ENCODE measurements at places on chromosomes 1 and 21.

DNA sequence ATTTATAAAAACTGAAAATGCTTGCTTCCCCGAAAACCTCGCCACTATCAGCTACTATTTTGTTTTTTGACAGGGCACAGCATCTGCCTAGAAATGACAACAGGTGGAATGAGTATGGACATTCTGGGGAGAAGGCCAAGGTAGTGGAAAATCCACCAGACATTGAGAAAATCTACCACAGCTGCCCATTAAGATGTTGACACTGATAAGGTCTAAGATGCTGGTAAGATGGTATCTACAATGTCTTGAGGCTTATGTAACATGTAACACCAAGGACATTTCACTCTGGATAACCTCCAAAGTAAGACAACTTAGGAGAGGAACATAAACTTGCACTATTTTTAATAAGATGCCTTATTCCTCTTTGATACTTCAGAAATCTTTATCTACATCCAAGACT is 374.2 kb downstream of the PTBP2 start:
- no peak for DNase-seq

DNA sequence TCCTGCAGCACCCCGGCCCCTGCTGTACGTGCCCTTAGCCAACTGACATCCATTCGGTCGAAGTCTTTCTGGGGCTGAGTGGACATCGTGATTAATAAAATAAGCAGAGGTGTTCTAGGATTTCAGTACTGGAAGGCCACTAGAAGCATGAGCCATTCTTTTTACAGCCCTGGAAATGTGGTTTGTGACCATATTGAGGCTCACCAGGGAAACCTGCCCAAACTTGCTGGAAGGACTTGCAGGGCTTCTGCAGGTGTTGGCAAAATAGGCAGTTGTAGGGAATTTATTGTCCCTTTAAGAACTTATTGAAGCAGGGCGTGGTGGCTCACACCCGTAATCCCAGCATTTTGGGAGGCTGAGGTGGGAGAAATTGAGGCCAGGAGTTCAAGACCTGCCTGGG is 80.8 kb downstream of the DOP1B start:
- no peak for DNase-seq

GRCh38 chr1:204835737-204836136 is 34.9 kb upstream of the NFASC start:
- no peak for DNase-seq

DNA sequence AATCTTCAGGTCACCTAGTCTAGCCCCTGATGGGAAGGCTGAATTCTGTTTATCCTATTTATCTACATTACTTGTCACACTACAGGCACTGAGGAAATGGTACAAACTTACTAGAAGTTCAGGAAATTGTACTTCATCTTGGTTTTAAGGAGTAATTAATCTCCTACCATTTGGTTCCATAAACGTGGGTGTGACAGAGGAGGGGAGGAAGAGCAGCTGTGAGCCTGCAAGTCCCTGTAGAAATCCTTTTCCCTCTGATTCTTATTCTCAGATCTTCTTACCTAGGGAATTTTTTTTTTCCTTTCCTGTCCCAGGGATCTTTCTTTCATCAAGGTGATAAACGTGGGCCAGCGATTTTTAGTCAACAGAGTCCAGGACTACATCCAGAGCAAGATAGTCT is 14.1 kb downstream of the PFKFB2 start:
- DNase-seq = no peak

DNA sequence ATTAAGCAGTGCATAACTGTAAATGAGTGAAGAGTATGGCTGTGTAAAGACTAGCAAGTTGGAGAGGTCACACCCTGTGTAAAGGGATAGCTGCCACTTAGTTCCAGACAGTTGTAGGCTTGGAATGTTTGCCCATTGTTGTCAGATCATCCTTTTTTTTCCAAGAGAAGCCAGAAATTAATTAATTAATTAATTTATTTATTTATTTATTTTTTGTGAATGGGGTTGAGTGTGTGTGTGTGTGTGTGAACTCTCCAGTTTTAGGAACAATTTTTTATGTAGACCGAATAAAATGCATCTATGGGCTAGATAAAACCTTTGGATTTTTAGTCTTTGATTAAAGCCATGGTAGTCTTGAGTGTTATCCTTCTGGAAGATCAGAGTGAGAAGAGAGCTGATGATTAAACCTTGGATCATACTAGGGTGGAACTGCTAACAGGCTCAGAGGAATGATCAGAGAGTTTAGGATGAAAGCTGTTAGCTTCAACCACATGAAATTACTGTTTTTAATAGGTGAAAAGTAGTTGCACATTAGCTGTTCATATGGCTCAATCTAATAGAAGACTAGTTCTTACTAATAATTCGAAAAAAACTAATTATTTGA is 58.4 kb downstream of the OSBPL9 start:
- no peak for DNase-seq

DNA sequence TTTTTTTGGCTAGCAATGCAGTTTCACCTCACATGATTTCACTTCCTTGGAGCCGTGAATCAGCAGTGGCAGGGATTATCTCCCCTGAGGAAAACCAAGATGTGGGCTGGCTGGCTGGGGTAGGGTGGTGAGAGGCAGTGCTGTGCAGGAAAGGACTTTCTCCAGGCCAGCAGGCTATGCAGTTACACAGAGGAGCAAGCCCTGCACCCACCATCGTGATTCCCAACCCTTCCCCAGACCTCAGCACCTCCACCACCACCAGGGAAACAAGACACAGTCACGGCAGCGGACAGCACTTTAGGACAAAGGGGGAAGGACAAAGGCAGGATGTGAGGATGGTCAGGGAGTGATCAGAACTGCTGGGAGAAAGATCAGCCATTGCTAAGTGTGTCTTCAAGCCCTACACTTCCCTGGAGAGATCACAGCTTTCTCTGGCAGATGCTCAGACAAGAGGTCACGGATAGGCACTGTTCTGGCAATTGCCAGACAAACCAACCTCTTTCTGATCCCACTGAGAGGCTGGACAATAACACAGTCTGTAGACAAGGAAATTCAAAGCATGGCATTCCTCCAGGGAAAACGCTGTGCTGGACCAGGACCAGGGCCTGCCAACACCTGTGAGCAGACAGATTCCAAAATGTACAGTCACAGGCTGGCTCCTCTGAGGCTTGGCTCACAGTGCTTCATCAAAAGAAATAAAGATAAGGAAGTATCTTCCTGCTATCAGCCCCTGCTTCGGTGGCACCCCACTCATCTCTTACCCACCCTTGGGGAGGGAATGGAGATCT is 509.4 kb downstream of the SMYD3 start:
- DNase-seq = peak; percentile 19

GRCh38 chr1:29998686-29999085 is 724.7 kb downstream of the MATN1 start:
- no peak for DNase-seq

DNA sequence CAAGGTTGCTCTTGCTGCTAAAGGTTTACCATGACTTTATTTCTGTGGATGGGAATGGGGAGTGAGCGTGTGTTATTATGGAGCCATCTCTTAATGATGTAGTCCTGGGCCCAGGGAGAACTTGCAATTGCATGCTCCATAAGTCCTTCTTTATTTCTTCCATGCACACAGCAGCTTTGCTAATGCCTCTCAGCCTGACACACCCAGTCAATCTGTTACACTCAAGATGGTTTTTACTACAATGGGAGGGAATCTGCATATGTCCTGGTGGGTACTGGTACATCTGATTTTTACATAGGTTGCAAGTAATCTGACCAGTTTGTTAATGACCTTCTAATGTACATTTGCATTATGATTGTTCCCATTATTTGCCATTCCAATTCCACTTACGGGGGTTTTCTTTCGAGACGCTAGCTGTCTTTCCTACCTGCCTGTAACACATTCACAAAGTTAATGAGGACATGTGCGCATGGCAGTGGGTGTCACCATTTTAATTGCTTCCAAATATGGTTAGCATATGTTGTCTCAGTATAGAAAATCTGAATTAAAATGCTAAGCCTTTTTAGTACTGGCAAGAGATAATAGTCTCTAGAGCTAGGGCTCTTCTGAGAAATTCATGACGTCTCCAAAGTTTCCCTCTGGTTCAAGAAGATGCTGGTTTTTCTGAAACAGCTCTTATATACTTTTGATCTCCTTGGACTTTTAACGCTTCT is 188.2 kb downstream of the GRIK1 start:
- no peak for DNase-seq

- no peak for DNase-seq
Measured at GRCh38 chr1:180997843-180998504, 24.7 kb downstream of the STX6 start.

DNA sequence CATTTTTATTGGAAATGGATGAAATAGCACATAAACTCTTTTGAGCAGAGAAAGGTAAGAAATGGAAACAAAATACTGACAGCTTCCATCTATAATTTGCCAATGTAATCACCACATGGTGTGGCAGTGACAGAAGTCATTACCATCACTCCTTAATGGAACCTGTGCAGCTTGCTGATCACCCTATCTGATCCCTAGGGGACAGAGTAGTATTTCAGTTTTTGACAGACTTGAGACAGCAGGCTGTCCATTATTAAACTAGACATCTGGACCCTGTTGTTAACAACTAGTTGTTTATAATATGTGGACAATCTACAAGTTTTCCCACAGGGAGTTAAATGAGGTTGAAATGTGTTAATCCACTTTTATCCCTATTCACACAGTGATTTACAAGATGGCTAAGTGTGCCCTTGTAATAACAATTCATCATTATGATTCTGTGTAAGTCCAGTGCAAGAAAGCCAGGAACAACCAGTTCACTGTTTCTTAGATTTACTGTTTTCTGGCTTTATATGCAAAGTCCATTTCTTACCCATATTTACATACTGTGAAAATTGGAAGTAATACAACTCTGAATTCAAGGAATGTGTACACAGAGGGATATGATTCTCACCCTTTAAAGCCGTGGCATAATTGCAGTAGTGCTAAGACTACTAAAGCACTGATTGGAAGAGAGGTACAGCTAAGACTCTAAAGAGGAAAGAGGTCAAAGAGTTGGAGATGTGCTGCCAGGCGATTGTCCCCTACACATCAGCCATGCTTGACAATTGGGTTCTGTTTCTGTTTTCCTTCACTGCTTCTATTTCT is 9.1 kb downstream of the KCNT2 start:
- no peak for DNase-seq

- DNase-seq = no peak
Measured at GRCh38 chr1:117047271-117047670, 12.9 kb upstream of the TTF2 start.

- no peak for DNase-seq
Measured at GRCh38 chr1:22739648-22740385, 29.2 kb downstream of the EPHB2 start.

DNA sequence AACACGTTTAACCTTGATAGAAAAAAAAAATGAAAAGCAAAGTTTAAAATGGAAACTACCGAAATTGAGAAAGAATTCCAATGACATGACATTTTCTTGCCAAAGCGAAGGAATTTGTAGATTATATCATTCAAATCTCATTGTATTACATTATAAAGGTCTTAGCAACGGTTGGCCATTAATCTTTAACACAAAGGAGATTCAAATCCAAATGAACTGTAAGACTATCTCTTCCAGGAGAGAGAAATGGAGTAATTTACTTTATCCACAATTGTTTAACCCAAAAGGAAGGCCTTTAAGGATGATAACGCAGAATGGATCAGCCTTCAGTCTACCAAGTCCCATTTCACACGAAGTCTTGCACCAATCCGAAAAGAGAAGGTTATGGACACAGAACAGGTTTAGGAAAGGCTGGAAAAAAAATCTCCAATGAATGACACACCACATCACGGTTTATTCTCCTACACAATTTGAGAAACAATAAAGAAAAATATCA is 1.5 kb downstream of the ENAH start:
- DNase-seq = peak; percentile 65

DNA sequence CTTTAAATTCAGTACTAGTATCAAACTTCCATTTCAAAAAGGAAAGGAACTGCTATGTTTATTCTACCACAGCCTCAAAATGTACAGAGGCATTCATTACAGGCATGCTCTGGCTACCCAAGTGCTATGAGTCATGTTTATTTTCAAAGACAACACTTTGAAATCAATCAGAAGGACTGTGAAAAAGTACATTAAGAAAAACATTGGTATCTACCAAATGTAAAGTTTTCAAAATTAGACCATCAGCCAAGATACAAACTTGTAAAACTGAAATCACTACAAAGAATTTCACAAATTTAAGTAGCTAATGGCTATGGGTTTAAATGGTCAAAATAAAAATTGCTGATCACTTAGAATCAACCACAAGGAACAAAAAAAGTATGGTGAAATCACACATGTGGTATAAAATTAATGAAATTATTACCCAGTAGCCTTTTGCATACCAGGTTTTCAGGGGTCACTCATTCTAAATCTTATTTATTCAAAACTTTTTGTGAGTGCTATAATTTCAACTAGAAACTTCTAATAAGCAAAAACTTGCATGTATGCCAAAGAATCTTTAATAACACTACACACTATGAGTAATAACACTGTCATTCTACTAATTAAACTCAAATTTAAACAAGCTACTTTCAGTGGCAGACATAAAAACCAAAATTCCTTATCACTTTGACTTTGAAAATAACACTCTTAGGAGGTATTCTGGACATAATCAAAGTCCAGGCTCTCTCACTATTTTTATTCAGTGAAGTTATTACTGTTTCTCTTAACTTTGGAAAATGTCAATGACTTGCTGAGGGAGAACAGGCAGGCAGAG is 49.2 kb downstream of the ENAH start:
- DNase-seq = no peak

- DNase-seq = peak; percentile 63
Measured at GRCh38 chr1:210328746-210329503, at the start of gene HHAT. TSS of gene HHAT (plus strand) at chr1:210328902. CDS start at chr1:210348976, 20,074 bp downstream.

- DNase-seq = no peak
Measured at GRCh38 chr1:207893737-207894582, 17.0 kb downstream of the CD34 start.

- DNase-seq = no peak
Measured at GRCh38 chr1:242890192-242890741, 364.8 kb downstream of the CEP170 start.

GRCh38 chr21:44437696-44438431 is 17.4 kb upstream of the LRRC3 start:
- no peak for DNase-seq

DNA sequence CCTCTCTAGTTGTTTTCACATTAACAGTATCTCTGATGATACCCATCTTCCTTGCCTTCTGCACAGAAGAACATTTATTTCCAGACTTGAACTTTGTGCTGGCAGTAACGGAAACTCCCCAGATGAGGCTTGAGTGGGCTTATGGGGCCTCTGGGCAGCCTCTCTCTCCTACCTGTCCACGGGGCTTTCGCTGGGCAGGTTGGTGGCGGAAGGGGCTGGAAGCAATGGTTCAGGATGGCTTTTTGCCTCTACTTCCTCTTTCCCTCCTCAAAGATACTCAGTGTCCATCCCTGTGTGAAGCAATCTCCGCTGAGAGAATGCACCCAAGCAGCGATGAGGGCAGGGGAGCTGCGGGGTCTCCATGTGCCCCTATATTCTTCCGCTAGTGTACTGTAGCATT is 348.2 kb downstream of the HLX start:
- no peak for DNase-seq

All from NCI-H1092 treated with DMSO at 0.1 percent for 48 hours (cell line).